ENCODE measurements at places on chromosomes 2 and 18.
A peak's percentile ranks its signal among the peaks of the same experiment; 100 is the strongest.

GRCh38 chr2:144824306-144825080 is 304.6 kb upstream of the ZEB2 start:
- no peak for DNase-seq

GRCh38 chr2:54030396-54030741 is 59.6 kb upstream of the PSME4 start:
- DNase-seq: no peak

DNA sequence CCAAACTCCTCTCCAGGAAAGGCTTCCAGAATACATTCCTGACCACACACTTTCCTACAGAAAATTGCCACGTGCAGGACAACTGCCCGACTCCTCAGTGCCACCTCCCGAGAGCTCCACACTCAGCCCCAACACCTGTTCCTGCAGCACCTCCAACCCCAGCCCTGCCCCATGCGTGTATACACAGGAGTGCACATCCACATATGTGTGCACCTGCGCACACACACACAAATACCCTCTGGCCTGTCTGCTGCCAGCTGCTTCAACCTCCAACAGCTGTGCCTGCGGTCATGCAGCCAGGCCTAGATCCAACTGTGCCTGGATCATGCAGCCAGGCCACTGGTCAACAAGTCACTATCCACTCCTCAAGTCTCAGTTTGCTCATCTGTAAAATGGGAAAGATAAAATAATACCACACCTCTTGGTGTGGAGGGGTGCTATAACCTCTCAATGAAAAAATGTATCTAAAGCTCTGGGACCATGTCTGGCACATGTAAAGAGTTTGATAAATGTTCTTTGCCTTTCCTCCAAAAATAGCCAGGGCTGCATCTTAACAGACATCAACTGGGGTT is 152.1 kb upstream of the ID2 start:
- no peak for DNase-seq

DNA sequence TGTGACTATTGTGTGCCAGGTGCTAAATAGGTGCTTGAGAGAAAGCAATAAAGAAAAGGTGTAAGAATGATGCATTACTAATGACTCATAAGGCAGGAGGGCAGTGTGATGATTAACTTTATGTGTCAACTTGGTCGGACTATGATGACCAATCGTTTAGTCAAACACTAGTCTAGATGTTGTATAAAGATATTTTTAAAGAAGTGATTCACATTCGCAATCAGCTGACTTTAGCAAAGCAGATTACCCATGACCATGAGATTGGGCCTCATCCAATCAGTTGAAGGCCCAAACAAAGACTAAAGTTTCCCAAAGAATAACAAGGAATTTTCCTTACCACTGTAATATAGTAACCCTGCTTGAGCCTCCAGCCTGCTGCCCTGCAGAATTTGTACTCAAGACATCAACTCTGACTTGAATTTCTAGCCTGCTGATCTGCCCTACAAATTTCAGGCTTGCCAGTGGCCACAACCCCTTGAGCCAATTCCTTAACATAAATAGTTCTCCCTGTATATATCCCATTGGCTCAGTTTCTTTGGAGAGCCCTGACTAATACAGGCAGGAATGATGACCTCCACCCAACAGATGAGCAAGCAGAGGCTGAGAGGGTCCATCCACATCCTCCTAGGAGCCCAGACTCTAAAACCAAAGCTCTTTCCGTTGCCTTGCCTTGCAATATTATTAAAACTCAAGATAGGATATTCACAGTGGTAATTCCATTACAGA is 132.6 kb downstream of the ACTR3 start:
- no peak for DNase-seq

DNA sequence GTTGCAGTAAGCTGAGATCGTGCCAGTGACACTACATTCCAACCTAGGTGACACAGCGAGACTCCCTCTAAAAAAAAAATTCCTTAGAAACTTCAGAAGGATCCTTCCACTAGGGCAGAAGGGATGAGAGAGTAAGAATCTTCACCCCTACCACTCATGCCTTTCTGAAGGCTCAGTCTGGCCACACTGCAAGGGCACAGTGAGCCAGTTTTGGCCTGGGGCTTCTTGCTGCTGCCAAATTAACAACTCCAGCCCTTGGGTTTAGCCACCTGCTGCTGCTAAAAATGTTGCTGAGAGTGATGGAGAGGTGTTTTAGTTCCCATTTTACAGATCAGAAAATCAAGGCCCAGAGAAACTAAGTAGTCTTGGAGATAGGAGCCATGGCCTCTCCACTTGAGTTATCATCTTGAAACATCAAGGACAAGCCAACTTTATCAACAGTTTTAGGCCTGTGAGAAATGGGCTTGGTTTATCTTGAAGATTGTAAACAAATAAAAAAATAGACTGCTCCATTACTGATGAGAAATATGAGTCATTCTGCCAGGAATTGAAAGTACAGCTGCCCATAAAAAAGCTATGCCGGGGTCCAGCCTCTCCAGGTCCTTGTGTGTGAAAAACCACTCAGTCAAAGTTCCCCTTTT is 31.9 kb upstream of the CASP8 start:
- no peak for DNase-seq

DNA sequence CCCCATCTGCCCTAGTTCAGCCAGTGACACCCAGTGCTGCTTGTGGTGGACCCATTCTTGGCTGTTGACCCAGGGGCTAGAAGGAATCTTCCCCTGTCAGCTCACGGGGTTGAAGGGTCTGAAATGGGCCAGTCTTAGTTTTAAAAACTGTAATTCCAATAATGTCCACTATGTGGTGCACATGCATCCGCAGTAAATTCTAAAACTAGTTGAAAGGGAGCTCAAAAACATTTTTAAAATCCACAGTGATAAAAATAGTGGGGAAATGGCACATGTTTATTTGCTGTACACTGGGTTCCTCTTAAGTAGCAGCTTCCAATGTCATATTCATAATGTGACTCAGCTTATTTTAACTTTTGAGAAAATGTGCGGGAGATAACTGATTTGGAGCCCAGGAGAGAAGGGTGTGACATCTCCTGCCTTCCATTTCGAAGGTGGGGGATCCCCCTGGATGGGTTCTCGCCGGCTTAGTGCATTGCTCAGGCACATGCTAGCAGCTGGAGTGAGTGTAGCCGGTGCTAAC is 32.8 kb downstream of the GRHL1 start:
- DNase-seq: peak; percentile 73

DNA sequence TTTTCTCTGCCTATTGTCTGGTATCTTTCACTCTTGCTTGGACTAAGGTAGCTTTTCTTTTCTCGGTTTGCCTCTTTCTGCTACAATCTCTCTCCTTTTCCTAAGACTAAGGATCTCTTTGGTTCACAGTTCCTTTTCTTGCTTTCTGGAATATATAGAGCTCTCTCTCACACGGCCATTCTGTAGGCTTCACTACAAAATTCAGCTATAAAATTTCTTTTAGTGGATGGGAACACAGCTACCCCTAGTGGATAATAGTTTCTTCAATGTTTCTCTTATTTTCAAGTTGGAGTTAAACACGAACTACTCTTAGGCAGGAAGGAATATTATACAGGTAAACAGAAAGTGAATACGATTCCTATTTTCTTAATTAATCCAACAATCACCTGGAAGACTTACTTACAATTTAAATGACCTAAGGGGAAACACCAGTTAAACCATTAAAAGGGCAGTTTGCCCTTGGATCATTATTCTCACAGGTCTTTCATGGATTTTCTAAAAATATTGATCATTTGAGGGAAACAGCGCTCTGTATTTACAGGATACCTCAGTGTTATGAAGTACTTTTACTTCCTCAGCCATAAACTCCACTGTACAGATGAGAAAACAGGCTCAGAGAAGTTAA is 140.5 kb downstream of the LRP2 start:
- DNase-seq: no peak

DNA sequence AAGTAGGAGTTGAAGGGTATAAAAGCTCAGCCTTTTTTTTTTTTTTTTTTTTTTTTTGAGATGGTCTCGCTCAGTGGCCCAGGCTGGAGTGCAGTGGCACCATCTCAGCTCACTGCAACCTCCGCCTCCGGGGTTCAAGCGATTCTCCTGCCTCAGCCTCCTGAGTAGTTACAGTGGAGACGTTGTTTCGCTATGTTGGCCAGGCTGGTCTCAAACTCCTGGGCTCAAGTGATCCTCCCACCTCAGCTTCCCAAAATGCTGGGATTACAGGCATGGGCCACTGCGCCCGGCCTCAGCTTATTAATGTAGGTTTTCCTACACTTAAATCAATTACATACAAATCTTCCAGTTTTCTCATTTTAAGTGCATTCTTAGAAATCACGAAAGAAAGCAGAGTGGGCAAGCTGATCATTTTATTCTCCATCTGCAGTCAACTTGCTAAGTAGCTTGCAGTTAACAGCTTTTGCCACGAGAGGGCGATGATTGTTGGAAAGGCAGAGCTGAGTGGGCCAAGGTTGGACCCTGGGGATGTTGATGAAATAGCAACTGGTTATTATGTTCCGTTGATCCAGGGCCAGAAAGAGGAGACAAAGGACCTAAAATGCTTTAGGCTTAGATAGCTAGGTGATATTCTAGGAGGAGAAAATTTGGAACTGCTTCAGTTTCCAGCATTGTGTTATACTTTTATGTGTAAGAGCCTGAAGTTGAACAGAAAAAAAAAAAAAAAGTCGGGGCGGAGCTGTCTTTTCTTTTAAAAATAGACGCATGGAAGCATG is 234.4 kb upstream of the EPAS1 start:
- DNase-seq: peak; percentile 66

GRCh38 chr2:160208655-160209515 is 8.8 kb upstream of the ITGB6 start:
- DNase-seq: no peak

DNA sequence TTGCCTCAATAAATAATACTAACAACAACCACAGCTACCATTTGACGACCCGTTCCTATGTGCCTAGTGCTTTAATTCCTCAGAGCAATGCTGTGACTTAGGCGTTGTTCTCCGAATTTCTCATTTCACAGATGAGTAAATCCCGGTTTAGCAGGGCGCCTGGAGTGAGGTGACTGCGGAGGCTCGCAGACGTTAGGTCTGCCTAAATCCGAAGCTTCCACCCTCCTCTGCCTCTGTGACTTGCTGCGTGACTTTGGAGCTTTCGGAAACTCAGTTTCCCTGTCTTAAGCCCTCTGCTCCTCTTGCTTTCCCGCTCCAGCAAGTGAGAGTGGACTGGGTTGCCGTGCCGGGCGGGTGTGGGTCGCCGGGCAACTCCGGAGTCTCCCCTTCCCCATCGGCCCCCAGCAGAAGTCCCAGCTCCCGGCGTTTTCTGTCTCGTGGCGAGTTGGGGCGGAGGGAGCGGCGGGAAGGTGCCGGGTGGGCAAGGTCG is 711 bp upstream of the ATOH8 start:
- no peak for DNase-seq

- no peak for DNase-seq
Observed at GRCh38 chr18:79771446-79772107, 26.2 kb upstream of the KCNG2 start.

DNA sequence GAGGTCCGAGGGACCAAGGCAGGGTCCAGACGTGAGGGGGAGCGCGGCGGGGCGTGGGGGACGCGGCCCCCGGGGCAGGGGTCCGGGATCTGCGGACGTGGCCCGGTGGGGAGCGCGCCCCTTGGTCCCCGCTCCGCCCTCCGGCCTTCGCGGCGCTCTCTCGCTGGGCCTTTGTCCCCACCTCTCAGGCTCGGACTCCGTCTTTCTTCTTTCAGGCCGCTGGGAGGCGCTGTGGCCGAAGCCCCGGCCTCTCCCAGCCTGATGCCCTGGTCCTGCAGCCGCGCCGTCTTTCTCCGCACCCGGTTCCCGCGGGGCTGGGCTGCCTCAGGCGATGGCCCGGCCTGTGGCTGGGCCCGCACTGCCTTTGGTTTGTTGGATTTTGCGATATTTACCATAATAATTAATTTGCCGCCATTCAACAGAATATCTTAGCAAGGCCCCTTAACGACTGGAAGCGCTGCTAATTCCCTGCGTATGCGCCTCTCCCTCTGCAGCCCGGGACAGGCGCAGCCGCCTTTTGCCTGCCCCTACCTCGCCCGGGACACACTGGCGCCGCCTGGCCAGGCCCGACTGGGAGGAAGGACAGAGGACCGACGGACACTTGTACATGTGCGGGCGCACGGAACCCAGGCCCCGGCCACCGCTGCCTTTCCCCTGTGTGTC is 10.8 kb downstream of the SIX3 start:
- DNase-seq: peak; percentile 6

DNA sequence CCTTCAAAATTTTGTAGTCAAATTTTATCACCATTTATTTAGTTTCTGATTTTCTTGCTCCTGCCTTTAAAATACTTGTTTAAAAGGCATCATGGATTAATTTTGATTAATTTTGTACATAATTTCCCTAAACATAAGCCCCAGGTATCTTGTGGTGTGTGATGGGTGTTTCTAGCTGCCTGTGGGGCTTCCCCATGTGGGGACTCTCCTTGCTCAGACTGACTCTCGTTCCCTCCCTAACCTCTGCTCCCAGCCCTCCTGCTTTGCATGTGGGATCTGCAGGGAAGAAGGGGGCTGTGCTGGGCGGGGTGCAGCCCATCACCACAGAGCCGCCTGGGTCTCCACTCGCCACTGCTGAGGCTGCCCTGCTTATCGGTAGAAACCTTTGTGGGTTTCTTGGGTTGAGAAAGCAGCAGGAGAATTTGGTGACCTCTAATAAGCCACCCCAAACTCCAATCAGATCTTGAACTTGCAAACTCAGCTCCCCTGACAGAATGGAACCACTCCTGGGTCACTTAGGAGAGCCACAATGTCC is 72.5 kb downstream of the MRPS9 start:
- DNase-seq: no peak

DNA sequence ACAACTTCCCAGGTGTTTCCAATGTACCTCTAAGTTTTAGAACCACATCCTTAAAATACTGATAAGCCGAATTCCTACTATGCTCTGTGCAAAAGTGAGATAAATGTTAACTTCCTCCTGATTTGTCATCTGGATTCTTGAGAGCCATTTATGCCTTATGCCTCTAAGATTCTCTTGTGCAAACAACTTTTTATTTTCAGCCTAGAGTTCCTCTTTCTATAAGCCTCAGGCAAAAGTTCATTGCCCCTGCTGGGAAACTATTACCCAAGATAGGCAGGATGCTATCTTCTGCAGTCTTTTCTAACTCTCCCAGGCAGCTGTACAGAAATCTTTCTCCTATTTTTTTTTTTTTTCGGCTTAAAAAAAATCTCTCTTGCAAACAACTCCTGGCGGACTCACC is 216.1 kb downstream of the KCNJ3 start:
- DNase-seq: no peak

DNA sequence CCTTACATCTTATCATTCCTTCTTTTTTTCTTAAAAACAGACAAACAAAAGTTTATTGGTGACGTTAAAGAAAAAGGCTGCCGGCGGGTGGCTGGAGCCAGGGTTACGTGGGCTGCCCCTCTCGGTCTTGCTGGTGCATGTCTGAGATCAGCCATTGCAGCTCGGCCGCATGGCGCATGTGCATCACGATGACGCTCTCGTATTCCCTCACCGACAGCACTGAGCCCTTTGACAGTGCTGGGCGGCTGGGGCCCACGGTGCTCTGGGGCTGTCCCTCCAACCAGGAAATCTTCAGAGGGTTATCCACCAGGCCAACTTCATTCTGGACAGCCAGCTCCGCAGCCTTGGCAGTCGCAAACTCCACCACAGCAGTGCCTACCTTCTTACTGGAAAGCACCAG is 1081.8 kb upstream of the TMEFF2 start:
- no peak for DNase-seq

- DNase-seq: no peak
Observed at GRCh38 chr2:149611100-149611820, 23.7 kb upstream of the MMADHC start.

All from CD4-positive, alpha-beta T cell treated with Interleukin-12 subunit alpha and Interleukin-12 subunit beta, for 1 hour (primary cell).